Hematopoietic multipotent progenitor cell treated with erythropoietin and hydrocortisone succinate and interleukin-3 and kit ligand, for 4 days (in vitro differentiated cells): ENCODE measurements at places on chromosomes 7 and 10.

DNA sequence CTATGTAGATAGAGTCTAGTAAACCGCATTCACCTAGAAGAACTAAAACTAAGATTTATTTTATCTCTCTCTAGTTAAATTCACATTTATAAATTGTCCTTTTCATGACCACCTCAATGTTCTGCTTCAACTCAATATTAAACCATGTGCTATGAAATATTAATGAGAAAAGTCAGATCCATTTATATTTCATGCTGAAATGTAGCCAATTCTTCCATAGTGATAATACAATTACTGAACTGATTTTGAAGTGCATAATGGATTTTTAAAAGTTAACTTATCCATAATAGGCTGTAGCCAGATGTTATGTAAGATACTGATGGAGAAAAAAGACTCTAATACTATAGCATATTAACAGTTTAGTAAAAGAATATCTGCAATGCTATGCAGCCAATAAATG is 479.7 kb upstream of the PCDH15 start:
- DNase-seq: no peak

DNA sequence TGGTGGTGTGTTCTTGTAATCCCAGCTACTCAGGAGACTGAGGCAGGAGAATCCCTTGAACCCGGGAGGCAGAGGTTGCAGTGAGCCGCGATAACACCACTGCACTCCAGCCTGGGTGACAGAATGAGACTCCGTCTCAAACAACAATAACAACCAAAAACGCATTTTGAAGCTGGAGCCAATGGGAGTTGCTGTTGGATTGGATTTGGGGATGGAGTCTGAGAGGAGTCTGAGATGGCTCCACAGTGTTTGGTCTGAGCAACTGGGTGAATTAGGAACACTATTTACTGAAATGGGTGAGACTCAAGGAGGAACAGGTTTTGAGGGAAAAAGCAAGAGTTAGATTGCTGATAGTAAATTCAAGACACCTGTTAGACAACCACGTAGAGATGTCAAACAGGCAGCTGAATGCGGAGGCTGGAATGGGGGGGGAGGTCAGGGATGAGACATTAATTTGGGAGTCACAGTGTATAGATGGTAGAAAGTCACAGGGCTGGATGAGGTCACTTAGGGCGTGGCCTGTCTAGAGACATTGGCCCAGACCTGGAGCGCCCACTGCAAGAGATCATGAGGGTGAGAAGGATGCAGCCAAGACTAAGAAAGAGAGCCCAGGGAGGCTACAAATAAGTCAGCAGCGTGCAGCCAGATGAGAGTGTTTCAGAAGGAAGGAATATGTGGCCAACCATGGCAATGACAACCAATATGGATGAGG is 56.4 kb downstream of the CYCS start:
- DNase-seq: peak; percentile 20

DNA sequence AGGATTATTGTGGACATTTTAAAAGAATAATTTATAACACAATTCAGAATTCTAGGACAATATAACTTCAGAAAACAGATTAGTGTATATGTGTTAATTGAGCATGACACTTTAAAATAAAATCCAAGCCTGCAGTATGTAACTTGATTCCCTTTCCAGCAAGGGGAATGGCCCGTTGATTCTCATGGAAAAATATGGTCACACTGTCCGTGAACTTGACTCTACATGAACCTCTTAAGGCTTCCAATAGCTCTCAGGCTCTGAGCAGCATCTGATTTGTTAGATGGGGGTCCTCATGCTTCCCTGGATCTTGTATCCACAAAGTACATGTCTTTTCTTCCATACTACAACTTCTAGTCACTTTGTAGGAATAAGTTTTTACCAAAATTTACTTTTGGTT is 85.5 kb upstream of the AKR1E2 start:
- no peak for DNase-seq

- no peak for DNase-seq
These were observed 280.8 kb downstream of the ZEB1 start for GRCh38 chr10:31599626-31600504.

DNA sequence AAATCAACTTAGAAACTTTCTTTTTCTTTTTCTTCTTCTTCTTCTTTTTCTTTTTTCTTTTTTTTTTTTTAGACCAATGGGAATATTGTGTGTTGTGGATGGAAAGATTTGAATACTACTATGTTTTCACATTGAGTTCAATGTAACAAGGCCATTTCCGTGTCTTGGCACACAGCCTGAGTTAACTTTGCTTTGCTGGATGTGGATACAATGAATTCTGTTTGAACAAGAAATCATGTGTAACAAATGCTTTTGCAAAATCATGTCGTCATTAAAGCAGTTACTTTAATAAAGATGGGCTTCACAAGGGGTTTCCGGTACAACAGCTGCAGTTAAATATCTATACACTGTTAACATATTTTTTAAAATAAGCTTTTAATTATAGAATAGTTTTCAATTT is 13.5 kb upstream of the ENTPD1 start:
- DNase-seq: no peak

- no peak for DNase-seq
These were observed 59.1 kb downstream of the CAMK1D start for GRCh38 chr10:12408472-12408871.

GRCh38 chr7:3386423-3387190 is 85.6 kb downstream of the SDK1 start:
- no peak for DNase-seq

GRCh38 chr10:98589007-98589406 is 142.3 kb upstream of the HPS1 start:
- no peak for DNase-seq
